ENCODE measurements at places on chromosomes 12 and 14.

- DNase-seq = no peak
These were observed 6.9 kb upstream of the IGFBP6 start for GRCh38 chr12:53090554-53090953.

DNA sequence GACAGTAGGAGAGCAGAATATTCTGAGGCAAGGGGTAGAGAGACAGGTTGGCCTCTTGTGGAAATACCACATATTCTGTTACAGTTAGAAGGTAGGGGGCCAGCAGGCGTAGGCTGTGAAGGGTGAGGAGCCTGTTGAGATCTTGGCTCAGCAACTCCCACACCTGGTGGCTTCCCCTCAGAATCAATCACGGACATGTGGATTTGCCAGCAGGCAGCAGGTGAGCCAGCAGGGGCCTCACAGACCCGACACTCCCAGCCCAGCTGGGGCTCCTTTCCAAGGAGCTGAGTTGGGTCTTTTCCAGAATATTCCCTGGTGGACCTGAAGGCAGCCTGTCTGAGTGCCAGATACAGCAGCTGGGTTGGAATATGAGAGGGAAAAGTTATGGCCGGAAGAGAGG is 150.0 kb upstream of the CRY1 start:
- DNase-seq = no peak

DNA sequence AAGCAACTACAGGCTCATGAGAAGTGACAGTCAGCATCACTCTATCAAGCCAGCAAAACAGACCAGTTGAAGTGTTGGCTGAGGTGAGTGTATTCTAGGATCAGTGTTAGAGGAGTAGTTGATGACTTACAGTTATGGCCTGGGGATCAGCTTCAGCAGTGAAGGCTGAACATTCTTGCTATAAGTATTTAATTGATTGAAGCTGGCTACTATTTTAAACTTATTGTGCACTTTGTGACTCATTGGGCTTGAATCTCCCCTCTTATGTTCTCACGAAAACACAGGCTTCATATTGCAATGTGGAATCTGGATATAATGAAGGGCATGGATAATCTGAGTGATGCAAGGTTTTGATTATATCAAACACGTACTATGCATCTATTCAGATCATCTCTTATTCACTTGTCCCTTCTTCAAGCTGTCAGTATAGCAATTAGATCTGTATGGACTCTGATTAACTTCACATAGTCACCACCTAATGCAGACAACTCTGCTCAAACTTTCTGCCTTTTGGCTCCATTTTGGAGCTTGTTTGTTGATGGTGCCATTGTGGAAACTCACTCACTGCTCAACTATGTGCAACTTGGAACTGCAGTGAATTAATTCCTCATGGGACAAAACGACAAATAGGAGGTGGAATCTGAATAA is 309.2 kb downstream of the SLC16A7 start:
- no peak for DNase-seq

DNA sequence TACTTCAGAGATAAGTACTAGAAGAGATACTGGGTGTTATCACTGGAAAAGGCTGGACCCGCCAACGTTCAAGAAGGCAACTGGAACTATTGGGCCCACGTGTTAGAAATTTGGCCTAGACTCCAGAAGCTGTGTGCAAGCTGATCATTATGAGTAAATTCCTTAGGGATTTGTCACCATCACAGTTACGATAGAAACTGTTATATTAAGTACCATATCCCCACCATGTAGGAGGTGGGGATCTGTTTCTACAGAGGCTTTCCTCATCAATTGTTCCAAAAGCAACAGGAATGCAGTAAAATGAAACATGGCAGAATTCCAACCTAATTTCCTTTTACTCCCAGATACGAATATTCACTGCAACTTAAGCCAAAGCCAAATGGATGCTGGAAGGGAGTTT is 170.7 kb downstream of the NOVA1 start:
- DNase-seq = no peak

DNA sequence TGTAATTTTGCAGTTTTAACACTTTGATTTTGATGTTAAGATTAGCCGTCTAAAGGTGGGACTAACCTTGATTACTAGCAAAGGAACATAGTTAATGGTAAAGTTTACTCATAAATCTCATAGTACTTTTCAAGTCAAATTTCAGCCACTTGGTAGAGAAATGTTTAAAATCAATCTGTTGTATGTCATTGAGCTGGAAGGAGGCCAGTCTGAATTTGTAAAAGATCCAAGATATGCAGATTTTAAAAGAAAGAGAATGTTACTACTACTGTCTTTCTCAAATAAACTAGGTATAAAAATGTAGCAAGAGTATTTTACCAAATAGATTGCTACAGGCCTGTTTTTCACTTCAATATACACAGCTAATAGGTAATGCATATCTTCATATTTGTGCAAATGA is 600.8 kb upstream of the SEL1L start:
- DNase-seq = no peak

DNA sequence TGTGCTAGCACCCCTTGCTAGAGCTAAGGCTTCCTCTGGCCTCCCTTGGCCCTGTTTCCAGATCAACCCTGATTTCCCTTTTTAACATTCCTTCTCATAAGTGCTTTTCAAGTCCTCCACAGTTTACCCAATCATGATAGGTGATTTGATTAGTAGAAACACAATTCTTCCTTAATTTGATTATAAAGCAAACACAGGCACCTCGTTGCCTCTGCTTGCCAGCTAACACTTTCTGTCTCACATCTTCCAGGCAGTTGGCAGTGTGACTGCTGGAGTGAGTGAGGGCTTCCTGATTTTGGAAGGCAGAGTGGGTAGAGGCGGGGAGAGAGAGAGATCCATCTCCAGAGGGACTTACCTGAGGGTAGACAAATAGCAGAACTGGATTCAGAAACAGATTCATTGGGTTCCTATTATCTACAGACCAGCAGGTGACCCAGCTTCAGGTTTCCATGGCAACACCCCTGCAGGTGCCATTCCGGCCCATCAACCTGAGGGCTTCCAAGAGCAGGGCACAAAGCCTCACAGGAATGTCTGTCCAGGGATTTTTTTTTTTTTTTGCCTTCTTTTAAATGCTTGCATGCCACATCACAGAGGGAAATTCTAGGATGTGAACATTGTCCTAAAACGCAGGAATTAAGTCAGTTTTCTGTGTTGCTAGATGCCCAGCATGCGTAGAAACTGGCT is 77.7 kb downstream of the PLXNC1 start:
- DNase-seq = no peak

GRCh38 chr14:78782551-78782950 is 612.4 kb downstream of the NRXN3 start:
- DNase-seq = no peak

DNA sequence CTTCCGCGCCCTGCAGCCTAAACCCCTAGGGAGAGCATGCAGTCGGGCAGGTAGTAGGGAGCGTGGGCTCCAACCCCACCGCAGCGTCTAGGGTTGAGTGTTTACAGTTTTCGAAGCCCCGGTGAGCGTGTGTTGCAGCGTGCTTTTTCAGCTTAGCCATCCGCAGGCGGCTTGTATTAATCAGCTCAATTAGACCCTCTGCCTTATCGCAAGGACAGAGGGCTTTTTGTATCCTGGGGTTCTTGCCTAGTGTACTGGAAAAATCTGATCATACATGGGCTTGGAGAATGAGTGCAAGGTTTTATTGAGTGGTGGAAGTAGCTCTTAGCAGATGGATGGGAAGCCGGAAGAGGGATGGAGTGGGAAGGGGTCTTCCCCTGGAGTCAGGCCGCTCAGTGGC is 44.4 kb upstream of the GNG2 start:
- no peak for DNase-seq

GRCh38 chr12:67415473-67415872 is 146.3 kb downstream of the CAND1 start:
- peak; percentile 9 for DNase-seq

DNA sequence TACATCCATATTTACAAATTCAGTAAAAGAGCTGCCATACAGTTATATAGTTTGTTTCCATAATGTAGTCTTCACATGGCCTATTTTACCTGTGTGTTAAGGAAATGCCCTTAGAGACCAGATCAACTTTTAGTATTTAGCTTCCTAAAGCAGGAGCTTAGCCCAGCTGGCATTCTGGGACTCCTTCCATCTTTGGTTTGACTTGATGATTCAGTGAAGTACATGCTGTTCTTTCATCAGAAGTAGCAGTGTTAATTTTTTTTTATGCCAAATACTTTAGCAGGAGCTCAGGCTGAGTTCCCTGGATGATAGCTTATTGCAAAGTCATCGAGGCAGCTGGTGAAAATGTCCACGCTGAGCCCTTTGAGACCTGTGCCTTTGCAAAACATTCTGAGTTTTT is 101.0 kb downstream of the FOXG1 start:
- no peak for DNase-seq

- no peak for DNase-seq
These were observed 8.9 kb downstream of the DDHD1 start for GRCh38 chr14:53144244-53144643.

GRCh38 chr12:77615332-77615731 is 215.4 kb upstream of the NAV3 start:
- DNase-seq = no peak

- DNase-seq = no peak
These were observed 113.3 kb upstream of the SOX5 start for GRCh38 chr12:24062642-24063245.

DNA sequence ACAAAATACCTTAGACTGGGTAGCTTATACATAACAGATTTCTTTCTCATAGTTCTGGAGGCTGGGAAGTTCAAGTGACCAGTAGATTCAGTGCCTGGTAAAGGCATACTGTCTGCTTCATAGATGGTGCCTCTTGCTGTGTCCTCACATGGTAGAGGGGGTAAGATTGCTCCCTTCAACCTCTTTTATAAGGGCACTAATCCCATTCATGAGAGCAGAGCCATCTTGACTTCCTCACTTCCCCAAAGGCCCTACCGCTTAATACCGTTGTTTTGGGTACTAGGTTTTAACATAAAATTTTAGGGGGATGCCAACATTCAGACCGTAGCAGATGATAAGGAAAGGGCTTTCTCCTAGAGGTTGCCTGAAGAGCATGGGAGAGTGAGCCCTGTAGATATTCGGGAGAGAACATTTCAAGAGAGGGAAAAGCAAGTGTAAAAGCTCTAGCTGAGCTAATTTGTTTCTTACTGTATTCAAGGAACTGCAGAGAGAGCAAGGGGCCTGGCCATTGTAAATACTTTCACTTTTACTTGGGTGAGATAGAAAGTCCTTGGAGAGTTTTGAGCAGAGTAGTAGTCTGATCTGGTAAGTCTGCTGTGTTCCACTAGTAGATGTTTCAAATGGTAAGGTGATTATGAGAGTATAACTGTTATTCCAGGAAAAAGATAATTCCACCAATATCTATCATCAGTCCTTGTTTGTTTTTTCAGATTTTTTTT is 27.3 kb downstream of the FRS2 start:
- peak; percentile 43 for DNase-seq

GRCh38 chr12:42128888-42129287 is 15.8 kb downstream of the GXYLT1 start:
- no peak for DNase-seq

DNA sequence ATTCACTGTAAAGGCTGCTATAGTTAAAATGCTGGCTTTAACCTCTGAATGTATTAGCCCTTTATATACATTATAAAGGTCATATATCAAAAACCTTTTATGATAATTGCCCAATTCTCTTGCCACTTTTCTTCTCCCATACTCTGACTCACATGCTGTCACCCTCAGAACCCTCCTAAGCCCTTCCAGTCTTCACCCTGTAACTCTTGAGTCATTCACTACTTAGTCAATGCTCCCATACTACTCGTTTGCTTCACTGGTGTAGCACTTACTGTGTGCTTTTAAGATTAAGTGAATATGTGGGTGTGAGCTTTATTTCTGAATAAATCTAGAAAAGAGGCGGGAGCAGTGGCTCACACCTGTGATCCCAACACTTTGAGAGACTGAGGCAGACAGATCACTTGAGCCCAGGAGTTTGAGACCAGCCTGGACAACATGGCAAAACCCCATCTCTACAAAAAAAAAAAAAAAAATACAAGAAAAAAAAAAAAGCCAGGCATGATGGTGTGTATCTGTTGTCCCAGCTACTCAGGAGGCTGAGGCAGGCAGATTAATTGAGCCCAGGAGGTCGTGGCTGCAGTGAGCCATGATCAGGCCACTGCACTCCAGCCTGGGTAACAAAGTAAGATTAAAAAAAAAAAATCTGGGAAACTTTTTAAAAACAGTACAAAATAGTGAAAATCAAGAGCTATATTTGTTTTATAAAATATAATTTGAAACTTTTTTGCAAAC is 37.6 kb downstream of the SPATA7 start:
- no peak for DNase-seq

- DNase-seq = no peak
These were observed 60.0 kb upstream of the TRAF3 start for GRCh38 chr14:102717276-102717675.

- DNase-seq = no peak
These were observed 76.6 kb upstream of the RAP1B start for GRCh38 chr12:68534108-68534507.

GRCh38 chr14:106044515-106044914 is 518.1 kb downstream of the TMEM121 start:
- DNase-seq = no peak

DNA sequence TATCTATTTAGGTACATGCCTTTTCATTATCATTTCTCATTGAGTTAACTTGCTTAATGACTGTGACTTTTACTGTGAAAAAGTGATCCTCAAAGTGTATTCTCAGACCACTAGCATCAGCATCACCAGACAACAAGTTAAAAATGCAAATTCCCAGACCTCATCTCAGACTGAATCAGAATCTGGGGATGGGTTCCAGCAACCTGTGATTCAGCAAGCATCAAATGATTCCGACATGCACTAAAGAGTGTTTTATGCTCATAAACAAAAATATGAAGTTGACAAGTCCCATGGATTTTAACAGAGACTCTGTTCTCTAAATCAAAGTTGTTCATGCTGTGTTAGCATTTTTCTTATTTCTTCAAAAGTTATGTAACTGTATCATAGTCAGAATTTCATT is 130.6 kb downstream of the BCAT1 start:
- no peak for DNase-seq

DNA sequence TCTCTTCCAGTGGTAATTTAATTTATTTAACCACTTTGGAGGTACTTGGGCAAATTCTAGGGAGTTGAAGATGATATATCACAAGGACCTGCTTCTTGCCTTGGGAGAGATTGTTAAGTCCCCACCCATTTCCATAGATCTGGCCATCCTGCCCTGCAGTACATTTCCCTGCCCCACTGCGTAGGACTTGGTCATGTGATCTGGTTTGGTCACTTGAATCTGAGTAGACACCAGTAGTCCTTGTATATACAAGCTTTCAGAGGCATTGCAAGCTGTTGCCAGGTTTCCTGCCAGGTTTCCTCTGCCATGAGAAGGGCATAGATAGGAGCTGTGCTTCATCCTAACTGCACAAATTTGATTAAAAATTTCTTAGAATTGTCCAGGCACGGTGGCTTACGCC is 200.0 kb downstream of the ADAMTS20 start:
- DNase-seq = no peak

Measured in SW 1271 (cell line).